ENCODE measurements at places on chromosomes 6 and 20. TPM values are rescaled to one million over a fixed set of nuclear protein-coding genes. Genes with fewer than 3 reads are reported as not detected.

- no peak overlapping the region for H3K27ac ChIP-seq
- peaks cover 19% of the 10 kb centered on the region for H3K4me1 ChIP-seq
- no peaks in the 10 kb centered on the region for H3K36me3 ChIP-seq
- H3K27me3 ChIP-seq, result no peaks in the 10 kb centered on the region
- no peak overlapping the region for H3K4me3 ChIP-seq
These were observed 2.2 kb downstream of the TBC1D20 start for GRCh38 chr20:460180-460579.

DNA sequence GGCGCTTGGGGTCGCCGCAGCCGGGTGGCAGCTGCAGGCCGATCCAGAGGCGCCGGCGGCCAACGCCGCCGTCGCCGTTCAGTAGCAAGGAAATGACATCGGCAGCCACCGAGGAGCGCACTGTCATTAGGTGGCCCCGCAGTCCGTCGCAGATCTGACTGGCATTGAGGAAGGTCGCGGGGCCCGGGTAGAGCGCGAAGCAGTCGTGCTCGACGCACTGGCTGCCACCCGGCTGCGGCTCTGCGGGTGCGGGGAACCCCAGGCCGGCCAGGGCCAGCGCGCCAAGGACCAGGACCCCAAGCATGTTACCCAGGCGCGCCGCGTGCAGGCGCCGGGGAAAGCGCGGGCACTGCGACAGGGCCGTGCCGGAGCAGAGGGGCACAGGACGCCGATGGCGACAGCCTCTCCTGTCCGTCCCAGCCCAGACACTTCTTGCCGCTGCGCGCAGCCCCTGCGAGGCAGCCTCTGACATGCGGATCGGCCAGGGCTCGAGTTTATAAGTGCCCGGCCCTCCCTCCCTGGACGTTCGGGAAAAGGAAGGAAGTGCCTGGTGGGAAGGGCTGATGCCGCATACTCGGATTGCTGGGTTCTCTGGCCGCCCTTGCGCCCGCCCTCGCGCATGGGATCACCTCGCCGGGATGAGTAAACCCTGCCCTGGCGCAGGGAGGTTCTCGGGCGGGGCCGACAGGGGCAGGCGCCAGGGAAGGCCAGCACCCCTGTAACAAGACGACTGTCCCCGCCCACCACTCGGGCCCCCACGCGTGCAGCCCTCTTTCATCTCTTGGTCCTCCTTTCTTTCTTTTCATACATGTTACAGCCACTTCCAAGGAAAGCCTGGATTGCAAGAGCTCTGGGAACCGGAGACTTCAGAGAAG lies at the start of gene THBD:
Gene THBD (minus strand): TSS at position 472 of the 875 bp plus-strand sequence. CDS start 168 bp downstream, at position 304.
- no peaks in the 10 kb centered on the region for H3K36me3 ChIP-seq
- peak; percentile 39 for DNase-seq
- peaks cover 5% of the 10 kb centered on the region for H3K4me1 ChIP-seq
- H3K27ac ChIP-seq, result peak within 1 kb of the TSS; percentile 67
- peak within 1 kb of the TSS; percentile 57 for H3K4me3 ChIP-seq
- H3K27me3 ChIP-seq, result peaks cover 12% of the 10 kb centered on the region

- no peak for DNase-seq
- H3K36me3 ChIP-seq, result no peaks in the 10 kb centered on the region
These were observed 37.7 kb upstream of the PXDC1 start for GRCh38 chr6:3789018-3789895.

DNA sequence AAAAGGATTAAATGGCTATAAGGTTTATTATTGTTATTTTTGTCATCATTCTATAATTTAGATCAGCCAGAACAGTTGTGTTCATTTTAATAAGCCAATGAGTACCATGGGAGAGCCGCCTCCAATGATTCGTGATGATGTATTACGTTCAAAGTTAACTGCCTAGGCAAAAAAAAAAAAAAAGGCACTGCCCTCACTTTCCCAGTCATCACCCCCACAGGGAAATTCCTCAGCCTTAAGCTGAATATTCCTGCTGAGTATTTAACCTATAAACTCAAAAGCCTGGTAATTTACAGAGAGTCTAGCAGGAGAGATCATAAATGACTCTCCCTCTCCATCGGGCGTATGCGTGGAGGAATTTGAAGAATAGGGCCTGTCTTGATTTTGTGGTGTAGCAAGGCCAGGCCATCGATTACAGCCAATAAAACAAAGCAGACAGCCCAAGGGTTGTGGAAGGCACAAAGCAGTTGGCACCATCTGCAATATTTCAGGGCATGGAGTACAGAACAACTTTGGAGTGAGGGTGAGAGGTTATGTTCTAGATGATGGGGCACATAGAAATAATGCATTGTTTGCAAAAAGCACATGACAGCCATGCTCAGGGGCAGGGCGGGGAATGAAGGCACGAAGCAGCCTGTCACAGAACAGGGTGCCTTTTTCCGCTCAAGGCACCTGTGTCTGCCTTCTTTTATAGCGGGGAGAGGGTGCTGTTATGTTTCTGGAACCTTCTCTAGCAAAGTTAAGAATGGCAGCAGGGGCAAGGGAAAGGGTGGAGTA lies 138.2 kb upstream of the DTNBP1 start:
- no peaks in the 10 kb centered on the region for H3K36me3 ChIP-seq
- no peaks in the 10 kb centered on the region for H3K4me1 ChIP-seq
- no peak for DNase-seq

GRCh38 chr6:66421570-66421969 lies 714.5 kb upstream of the EYS start:
- H3K36me3 ChIP-seq, result no peaks in the 10 kb centered on the region
- H3K4me1 ChIP-seq, result no peaks in the 10 kb centered on the region
- no peak overlapping the region for H3K27ac ChIP-seq
- no peak for DNase-seq

DNA sequence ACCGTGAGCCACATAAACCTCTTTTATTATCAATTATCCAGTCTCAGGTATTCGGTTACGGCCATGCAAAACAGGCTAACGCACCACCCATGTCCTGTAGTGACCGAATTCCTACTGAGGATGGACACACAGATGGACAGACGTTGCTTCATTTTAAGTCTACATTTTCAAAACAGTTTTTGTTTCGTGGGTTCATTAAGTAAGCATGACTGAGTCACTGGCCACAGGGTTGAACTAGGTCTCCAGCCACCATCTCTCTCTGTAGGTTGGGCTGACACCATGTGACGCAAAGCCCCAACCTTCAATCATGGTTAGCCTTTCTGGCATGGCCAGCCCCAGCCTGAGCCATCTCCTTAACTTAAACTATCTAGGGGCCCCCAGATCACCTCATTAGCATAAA lies 110.0 kb upstream of the SLC22A23 start:
- no peaks in the 10 kb centered on the region for H3K4me1 ChIP-seq
- H3K4me3 ChIP-seq, result no peak overlapping the region
- no peaks in the 10 kb centered on the region for H3K27me3 ChIP-seq
- no peak overlapping the region for H3K27ac ChIP-seq

GRCh38 chr6:108604156-108604555 lies 43.4 kb downstream of the FOXO3 start:
- DNase-seq, result no peak
- no peak overlapping the region for H3K27ac ChIP-seq
- no peak overlapping the region for H3K4me3 ChIP-seq
- no peaks in the 10 kb centered on the region for H3K36me3 ChIP-seq
- H3K27me3 ChIP-seq, result no peaks in the 10 kb centered on the region

DNA sequence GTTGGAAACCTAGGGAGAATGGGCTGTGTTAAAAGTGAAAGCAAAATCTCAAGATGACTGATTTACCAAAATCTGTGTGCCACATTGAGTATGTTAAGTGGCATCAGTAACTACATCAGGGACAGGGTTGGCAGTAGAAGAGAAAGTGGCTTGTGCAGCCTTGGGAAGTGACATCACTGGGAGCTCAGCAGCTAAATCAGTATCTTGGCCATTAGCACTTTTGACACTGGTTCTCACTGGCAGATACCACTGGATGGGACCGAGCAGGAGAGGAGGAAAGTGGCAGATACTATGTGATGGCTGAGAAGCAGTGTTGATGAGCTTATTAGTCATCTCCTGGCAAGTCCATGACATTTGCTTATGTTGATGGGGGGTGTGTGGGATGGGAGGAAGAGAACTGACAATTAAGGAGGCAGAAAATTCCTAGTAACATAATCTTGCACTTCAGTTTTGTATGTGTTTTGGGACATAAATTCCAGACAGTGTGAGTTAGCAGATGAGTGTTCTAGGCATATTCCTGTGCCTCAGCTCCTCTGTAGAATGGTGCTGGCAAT lies 322.2 kb downstream of the SOX4 start:
- H3K4me1 ChIP-seq, result peaks cover 1% of the 10 kb centered on the region
- no peak overlapping the region for H3K4me3 ChIP-seq
- H3K36me3 ChIP-seq, result no peaks in the 10 kb centered on the region
- peaks cover 2% of the 10 kb centered on the region for H3K27me3 ChIP-seq
- no peak overlapping the region for H3K27ac ChIP-seq

- no peaks in the 10 kb centered on the region for H3K36me3 ChIP-seq
- no peaks in the 10 kb centered on the region for H3K27me3 ChIP-seq
- peaks cover 8% of the 10 kb centered on the region for H3K4me1 ChIP-seq
- no peak overlapping the region for H3K4me3 ChIP-seq
These were observed 2.4 kb downstream of the GTSF1L start for GRCh38 chr20:43724383-43724782.

DNA sequence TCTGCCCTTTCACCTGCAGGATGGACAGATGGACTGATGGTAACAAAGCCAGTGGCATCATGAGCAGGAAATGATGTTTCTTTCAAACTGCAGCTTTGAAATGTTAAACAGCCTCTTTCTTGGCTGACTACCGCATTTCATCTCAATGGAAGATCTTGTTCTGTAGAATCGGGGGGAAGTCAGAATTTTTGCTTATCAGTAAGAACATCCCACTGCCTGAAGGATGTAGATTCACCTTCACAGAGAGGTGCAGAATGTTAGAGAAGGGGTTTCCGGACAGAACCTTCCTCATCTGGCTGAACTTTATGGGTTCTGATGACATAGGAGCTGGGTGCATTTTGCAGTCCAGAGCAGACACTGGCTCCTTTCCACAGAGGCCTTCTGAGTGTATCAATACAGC lies 32.7 kb downstream of the GGTLC1 start:
- H3K36me3 ChIP-seq, result no peaks in the 10 kb centered on the region
- no peaks in the 10 kb centered on the region for H3K4me1 ChIP-seq
- H3K27me3 ChIP-seq, result no peaks in the 10 kb centered on the region

- DNase-seq, result no peak
- H3K36me3 ChIP-seq, result no peaks in the 10 kb centered on the region
- H3K4me1 ChIP-seq, result no peaks in the 10 kb centered on the region
- no peak overlapping the region for H3K4me3 ChIP-seq
- H3K27ac ChIP-seq, result no peak overlapping the region
- no peaks in the 10 kb centered on the region for H3K27me3 ChIP-seq
These were observed 346.0 kb downstream of the NRN1 start for GRCh38 chr6:5660772-5661171.

DNA sequence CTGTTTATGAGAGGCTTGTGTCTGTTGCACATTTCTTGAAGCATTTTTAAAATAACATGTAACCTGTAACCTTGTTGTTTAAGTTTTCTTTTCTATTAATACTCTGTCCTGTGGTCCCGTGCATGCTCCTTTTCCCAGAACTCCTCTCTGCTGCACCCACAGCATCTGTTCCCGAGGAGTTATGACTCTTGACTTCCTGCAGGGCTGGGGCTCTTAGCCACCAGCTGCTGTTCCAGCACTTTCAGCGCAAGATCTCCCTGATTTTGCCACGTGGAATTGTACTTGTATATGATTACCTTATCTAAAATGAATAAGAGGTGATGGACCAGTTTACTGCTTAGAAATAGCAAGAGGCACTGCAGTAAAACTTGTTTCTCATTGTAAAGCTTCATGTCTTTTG lies 150.6 kb downstream of the QKI start:
- no peak overlapping the region for H3K4me3 ChIP-seq
- no peaks in the 10 kb centered on the region for H3K4me1 ChIP-seq
- H3K36me3 ChIP-seq, result peaks cover 17% of the 10 kb centered on the region
- H3K27me3 ChIP-seq, result no peaks in the 10 kb centered on the region
- no peak overlapping the region for H3K27ac ChIP-seq
- no peak for DNase-seq

DNA sequence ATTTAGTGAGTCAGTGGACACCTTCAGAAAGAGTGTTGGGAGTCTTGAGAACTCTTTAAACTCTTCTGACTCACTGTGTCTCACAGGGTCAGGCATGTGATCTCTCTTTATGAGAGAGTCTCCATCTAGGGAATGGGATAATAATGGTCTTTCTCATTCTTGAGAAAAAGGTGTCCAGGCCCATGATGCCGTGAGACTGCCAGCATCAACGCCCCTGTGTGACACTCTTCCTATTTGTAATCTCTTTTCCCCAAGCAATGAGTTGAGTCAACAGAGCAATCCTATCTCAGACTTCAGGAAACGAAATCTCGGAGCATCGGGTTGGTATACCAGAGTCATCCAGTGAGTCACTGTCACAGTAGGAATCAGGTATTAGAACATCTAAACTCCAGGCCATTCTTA lies 82.3 kb upstream of the BMP2 start:
- no peak overlapping the region for H3K4me3 ChIP-seq
- no peak for DNase-seq
- H3K27ac ChIP-seq, result no peak overlapping the region
- H3K36me3 ChIP-seq, result no peaks in the 10 kb centered on the region

- no peak overlapping the region for H3K4me3 ChIP-seq
- no peak overlapping the region for H3K27ac ChIP-seq
- no peaks in the 10 kb centered on the region for H3K27me3 ChIP-seq
- H3K36me3 ChIP-seq, result no peaks in the 10 kb centered on the region
- no peaks in the 10 kb centered on the region for H3K4me1 ChIP-seq
These were observed 61.0 kb downstream of the VGLL2 start for GRCh38 chr6:117326396-117326795.

DNA sequence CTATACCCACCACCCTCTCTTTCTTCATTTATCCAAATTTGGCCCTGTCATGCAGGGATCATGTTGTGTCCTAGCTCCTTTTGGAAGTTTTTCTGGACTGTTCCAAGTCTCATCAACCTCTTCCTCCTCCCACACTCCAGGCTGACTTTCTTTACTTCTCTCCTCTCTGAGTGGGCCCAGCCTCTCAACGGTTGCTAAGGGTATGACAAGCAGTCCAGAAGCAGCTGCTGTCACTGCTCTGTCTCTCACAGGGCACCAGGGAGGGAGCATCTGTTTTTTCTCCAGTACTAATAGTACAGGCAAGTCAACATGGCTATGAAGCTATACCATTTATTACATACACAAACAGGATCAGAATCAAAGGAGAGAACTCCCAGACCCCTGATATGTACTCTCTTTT lies 8.2 kb downstream of the NT5DC1 start:
- no peak overlapping the region for H3K27ac ChIP-seq
- H3K36me3 ChIP-seq, result peaks cover 21% of the 10 kb centered on the region
- H3K4me3 ChIP-seq, result no peak overlapping the region

PGC gene
- polyA plus RNA-seq, result 0.18 TPM

PCIF1 gene
- polyA plus RNA-seq, result 9.2 TPM

FOXQ1 gene
- 0.28 TPM for polyA plus RNA-seq

OGFRL1 gene
- polyA plus RNA-seq, result 1.3 TPM

MOXD1 gene
- polyA plus RNA-seq, result 0.14 TPM

WASF1 gene
- polyA plus RNA-seq, result 3.2 TPM

PPP2R5D gene
- 6.7 TPM for polyA plus RNA-seq

TTBK1 gene
- polyA plus RNA-seq, result 0.18 TPM

NKX2-4 gene
- polyA plus RNA-seq, result not detected

C6orf118 gene
- polyA plus RNA-seq, result not detected

HLA-DQB2 gene
- polyA plus RNA-seq, result not detected
